Activated T-helper 17 cell treated with anti-CD3 and anti-CD28 coated beads, Interleukin-2, amount 50 U/mL, for 72 hours (primary cell): ENCODE measurements at places on chromosomes 4 and X.

GRCh38 chr4:21447301-21448054 is 501.1 kb downstream of the KCNIP4 start:
- no peak for ATAC-seq

DNA sequence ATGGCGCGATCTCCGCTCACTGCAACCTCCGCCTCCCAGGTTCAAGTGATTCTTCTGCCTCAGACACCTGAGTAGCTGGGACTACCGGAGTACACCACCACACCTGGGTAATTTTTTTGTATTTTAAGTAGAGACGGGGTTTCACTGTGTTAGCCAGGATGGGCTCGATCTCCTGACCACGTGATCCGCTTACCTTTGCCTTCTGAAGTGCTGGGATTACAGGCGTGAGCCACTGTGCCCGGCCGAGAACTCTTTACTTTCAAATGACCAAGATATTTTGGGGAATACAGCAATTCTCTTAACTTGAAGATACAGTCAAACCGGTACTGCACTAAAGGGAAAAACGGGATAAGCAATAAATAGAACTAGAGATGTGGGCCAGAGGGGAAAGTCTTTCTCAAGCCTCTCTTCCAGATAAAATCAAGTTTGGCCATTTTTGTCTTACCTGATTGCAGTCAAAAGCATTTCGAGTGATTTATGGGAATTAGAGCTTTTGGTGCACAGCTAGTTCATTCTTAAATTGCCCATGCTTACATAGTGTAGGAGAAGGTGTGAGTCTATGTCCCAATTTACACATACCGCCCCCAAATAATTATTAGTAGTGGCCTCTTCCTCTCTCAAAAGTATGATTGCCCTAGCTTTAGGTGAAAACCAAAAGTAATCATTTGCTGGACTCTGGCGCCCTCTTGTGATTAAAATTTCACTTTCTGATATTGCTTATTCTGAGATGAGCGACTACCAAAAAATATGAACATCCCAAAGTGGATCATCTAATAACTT is 53.2 kb upstream of the ABCG2 start:
- ATAC-seq = no peak

DNA sequence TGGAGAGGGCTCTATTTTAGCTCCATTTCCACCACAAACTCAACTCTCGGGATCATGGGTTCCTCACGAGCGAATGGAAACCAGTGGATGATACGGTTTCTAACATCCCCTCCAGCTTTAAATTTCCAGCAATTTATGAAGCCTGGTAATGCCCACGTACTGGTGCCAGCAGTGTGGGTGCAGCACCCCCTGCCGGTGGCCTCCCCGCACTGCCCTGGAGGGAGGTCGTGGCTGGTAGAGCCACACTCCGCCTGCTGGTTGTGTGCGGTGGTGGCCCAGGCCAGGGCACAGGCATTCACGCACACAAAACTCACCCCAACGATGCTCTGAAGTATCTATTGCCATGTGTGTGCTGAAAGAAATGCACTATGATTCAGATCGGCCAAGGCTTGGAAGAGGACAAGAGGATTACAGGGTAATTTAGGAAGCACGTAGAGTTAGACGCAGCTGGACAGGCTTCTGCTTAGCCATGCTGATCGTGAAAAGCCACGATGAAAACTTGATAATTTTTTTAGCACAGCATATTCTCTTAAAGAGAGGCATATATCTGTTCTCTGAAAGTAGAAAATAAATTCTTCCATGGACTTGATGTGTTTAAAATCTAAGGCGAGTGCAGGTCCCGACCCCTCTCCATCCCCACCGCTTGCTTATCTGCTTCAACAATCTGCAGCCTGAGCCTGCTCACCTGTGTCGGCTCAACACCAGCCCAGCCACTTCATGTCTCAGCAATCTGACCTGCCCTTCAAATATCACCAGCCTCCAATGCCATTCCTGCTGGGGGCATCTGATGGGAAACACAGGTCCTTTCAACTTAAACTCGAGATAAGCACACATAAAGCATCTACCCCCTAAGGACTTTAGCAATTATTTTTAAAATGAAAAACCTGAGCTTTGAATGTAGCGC is 59.1 kb downstream of the SCD5 start:
- ATAC-seq = peak; percentile 100

GRCh38 chrX:65586491-65586890 is 51.9 kb upstream of the LAS1L start:
- no peak for ATAC-seq

- ATAC-seq = no peak
These were observed 432.4 kb upstream of the NWD2 start for GRCh38 chr4:36812149-36812548.

DNA sequence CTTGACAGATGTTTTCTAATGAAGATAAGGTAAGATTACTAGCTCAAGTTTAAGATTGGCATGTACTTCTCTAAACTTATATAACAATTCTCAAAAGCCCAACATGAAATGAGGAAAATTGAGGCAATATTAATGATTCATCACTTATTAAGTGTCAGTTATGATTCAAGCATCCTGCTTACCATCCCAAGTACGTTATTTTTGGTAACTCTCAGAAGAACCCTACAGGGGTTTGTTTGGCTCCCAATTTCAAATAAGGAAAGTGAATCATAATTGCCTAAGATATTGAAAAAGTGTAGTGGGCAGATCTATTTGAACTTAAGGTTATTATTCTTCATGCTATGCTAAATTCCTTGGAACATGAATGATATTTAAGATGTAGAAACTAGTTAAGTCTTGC is 387.9 kb upstream of the TENM3 start:
- no peak for ATAC-seq

DNA sequence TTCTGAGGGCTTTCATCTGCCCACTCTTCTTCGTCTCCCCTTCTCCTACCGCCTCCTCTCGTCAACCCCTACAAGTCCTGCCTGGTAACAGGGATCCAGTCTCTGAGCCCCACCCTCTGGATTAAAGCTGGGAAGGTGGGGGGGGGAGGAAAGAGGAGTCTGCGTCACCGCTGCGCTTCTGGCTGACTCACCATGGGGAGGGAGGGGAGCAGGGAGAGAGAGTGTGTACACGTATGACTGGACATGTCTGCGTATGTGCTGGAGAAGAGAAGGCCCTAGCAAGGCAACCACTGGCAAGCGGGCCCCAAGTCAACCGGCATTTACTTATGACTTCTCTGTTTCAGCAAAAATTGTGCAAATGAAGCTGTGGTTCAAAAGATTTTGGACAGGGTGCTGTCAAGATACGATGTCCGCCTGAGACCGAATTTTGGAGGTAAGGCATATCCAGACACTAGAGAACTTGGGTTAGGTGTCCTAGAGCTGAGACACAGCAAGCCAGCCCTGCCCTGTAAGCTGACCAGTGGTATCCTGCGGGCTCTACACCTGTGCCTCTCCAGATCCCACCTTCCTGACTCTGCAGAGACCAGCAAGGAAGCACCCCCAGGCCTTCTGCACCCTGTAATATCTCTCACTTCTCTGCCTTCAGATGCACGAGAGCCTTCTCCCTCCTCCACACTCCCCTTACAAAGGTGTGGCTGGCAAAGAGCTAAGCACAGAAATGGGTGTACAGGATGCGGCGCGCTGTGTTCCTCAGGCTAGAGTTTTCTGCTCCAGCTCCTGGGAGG is 2.5 kb downstream of the GABRQ start:
- no peak for ATAC-seq

GRCh38 chrX:11073381-11073780 is 37.8 kb upstream of the HCCS start:
- no peak for ATAC-seq

- no peak for ATAC-seq
These were observed at the start of gene NDST3 for GRCh38 chr4:118034053-118034785. Gene NDST3 (plus strand): TSS chr4:118034486. CDS start chr4:118053911, 19,425 bp downstream.

- no peak for ATAC-seq
These were observed 32.7 kb upstream of the PROM1 start for GRCh38 chr4:16116493-16116990.

- ATAC-seq = no peak
These were observed 13.8 kb downstream of the MAGED2 start for GRCh38 chrX:54821310-54821709.

GRCh38 chr4:161642708-161643107 is 521.1 kb downstream of the FSTL5 start:
- no peak for ATAC-seq

DNA sequence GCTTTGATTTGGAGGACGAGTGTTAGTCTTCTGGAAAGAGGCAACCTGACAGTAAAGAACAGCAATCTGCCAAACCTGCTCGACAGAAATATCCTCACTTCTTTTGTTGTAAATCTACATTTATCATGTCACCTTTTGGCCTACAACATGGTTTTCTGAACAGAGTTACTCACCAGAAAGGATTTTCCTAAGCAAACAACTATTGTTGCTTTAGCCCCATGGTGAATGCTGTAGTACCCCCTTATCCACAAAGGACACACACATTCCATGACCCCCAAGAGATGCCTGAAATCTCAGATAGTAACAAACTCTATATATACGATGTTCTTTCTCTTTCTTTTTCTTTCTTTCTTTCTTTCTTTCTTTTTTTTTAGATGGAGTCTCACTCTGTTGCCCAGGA is 42.7 kb downstream of the TMEM150C start:
- no peak for ATAC-seq

DNA sequence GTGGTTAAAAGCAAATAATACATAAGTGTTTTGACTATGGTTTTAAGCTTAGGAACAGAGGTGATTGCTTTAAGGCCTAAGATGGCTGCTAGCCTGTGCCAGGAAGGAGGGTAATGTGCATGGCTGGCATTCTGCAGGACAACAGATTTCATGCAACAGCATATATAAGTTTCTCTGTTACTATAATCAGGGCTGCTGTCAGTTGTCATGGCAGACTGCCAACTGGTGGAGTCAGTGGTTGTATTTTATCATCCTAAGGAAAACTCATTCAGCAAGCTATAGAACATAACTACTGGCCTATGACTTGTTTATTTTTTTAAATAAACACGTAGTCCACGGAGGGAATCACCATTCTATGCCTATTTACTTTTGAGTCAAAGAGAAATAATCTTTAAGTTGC is 77.7 kb upstream of the DCAF8L1 start:
- ATAC-seq = no peak

- ATAC-seq = no peak
These were observed 88.9 kb downstream of the CC2D2A start for GRCh38 chr4:15558561-15558960.

DNA sequence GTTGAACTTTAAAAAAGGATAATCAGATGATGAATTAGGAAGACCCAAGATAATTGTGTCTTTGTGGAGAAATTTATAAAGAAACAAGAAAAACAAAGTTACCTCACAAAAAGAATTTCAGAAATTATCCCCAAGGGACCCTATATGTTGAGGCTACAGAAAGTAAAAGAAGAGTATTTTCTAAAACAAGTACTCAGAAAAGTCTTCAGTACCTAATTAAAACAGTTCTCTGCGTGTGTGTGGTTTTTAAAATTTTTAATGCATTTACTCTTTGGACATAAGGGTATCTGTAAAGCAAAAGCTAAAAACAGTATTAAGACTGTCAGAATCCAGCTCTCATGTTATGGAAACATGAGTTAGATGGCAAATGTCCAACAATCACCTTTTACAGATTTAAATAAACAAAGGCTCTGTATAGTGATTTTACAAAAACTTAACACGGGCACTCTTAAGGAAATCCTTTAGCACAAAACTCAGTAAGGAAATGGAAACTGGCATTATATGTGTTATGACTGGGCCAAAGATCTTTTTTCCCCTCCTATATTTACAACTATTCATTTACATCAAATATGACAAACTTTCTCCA is 187.5 kb downstream of the NSUN7 start:
- no peak for ATAC-seq

- no peak for ATAC-seq
These were observed 105.2 kb upstream of the NOCT start for GRCh38 chr4:138910195-138910913.

- peak; percentile 54 for ATAC-seq
These were observed 232.5 kb upstream of the GPRIN3 start for GRCh38 chr4:89539797-89540711.

- peak; percentile 77 for ATAC-seq
These were observed 51.3 kb downstream of the RTL9 start for GRCh38 chrX:110409925-110410324.

- no peak for ATAC-seq
These were observed 71.6 kb upstream of the DHX15 start for GRCh38 chr4:24655971-24656370.

- ATAC-seq = no peak
These were observed 14.1 kb upstream of the KCNIP4 start for GRCh38 chr4:21962691-21963090.

DNA sequence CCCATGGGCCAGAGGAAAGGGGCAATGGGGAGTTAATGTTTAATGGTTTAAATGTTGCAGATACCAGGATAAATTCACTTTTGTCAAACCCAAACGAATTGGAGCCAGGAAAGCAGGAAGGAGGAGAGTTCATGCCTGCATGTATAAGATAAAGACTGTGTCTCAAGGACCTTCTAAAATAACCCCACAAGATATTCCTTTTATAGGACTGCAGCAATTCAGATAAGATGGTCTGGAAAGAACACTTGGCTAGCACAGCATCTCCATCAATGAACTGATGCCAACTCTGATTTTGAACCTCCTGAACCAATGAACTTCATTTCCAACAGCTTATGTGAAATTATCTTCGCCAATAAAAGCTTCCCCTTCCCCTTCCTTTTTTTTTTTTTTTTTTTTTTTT is 31.3 kb upstream of the LONRF3 start:
- ATAC-seq = no peak

DNA sequence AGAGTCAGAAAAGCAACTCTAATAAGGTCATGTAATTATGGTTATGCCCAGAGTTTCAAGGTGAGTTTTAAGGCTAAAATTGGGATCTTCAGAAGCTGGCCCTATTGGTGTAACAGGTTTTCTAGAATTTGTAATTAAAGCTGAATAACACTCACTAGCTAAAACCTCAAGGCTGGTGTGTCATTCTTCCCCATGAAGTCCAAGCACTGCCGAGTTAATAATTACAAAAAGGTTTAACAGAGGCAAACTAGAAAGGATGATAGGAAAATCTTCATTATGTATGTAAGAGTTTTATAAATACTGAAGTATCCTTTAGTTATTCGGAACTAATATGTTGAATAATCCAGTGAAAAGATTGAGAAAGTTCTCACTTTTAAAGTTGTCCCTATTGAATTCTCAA is 34.3 kb downstream of the MXRA5 start:
- ATAC-seq = no peak

DNA sequence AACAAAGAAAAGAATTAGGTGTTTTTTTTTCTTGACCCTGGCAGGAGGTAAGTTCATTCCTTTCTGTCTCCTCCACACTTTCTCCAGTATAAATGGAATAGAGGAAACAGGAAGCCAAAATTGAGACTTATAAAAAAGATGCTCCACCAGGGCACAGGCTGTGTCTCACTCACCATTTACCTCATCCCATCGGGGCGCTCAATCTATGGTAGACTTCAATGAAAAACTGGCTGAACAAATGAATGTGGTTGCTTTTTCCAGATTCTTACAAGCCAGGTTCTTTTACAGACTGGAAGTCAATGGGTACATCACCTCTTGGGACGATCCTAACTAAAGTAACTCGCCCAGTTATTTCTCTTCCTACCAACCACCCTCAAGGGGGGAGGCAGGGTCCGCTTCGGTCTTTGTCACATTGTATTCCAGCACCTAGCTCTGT is 685 bp downstream of the COMMD8 start:
- no peak for ATAC-seq

GRCh38 chrX:20197641-20198210 is 56.1 kb upstream of the EIF1AX start:
- no peak for ATAC-seq
